ENCODE measurements at places on chromosomes 4 and X.

DNA sequence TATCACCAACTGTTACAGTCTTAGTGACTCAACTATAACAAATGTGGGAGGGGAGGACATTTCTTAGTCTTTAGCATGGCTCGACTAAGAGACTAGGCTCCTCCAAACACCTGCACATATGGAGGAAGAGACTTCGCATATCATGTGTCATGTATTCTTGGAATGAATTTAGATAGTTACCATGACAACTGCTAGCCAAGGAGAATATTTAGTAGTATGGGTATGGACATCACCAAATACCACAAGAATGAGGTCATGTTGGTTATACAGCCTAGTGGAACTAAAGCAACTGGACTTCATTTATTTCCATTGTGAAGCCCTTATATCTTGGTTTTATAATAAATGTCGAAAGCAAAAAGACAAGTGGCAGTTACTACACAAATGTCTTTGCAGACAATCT lies 512.3 kb downstream of the CFAP47 start:
- no peak for DNase-seq

GRCh38 chrX:109619771-109620170 lies 5.2 kb downstream of the KCNE5 start:
- no peak for DNase-seq

DNA sequence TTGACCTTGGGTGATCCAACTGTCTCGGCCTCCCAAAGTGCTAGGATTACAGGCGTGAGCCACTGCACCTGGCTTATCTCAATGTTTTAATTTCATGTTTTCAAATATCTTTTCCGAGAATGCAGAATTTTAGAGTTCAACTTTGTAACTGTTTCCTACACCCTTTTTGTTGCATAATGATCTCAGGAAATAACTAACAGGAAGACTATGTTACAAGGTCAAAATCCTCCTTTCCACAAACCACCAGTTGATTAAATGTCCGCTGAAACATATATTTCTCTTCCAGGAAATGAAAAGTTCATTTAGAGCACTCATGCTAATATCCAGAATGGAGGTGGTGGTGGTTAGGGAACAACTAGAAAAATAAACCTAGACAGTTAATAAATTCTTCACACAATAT lies 377.8 kb downstream of the PPP4R3C start:
- no peak for DNase-seq

DNA sequence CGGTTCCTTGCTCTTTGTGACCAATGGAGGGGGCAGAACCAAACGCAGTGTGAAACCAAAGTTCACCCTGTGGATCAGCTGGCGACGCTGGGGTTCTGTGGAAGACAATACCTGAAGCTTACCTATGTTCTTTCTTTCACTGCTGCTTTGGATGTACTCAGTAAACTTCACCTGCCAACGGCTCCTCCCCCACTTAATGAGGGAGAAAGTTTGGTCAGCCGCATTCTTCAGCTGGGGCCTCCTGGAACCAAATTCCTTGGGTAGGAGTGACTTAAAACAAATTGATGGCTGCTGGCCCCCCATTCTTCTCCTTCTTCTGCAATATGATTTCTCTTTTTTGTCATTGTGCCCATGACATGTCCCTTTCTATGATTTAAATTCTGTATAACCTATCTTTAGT lies 282.4 kb downstream of the ANK2 start:
- no peak for DNase-seq

GRCh38 chrX:134985479-134985878 lies 5.3 kb upstream of the SMIM10 start:
- DNase-seq: no peak

GRCh38 chrX:41634284-41634683 lies 54.5 kb upstream of the GPR34 start:
- no peak for DNase-seq

DNA sequence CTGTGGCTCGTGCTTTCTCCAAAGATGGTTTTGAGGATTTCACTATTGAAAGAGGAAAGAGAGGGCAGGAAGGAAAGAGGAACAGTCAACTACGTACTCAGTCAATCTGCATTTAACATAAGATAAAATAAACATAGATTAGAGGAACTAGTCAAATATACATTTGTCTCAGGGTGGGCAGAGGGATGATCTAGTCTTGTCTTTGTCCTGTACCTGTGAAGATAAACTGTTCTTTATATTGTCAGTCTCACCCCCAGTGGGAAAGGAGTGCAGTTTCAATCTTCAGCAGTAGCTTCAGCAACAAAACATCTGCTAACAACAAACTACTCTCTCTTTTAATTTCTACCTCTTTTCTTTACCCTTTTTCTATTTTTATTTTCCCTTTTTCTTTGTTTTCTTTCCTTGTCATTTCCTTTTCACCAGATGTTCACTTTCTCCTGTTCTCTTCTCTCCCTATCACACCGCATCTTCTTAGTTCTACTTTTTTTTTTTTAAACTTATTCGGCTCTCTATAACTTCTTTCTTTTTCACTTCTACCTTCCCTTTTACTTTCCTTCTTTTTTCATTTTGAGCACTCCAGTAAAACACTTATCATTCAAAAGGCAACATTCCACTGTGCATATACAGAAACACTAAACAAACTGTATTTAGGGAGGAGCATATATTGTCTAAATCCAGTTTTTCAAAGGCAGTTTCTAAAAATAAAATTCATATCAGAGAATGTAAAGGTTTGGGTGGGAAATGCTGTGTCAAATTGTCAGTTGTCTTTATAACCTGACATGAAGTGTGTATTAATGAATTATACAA lies 51.4 kb upstream of the GUCY1A1 start:
- no peak for DNase-seq

DNA sequence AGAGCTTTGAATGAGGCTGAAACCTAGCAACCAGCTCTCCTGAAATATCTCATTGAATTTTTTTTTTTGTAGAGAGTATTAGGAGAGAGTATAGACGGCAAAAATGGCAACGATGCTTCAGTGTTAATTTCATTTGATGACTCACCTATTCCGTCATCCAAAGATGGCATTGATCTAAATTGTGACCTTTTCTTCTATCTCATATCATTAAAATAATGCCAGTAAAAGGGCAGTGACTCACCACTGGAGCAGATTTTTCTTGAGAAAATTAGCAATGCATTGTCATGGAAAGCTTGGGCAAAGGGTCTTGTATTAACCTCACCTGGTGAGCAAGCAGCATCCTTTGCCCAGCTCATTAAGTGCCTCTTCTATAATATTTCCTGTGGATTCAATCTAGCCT lies 19.6 kb downstream of the VMA21 start:
- no peak for DNase-seq

- no peak for DNase-seq
Observed at GRCh38 chr4:183546376-183546775, 41.5 kb downstream of the ING2 start.

- DNase-seq: no peak
Observed at GRCh38 chrX:108001218-108001814, 19.1 kb upstream of the TEX13B start.

DNA sequence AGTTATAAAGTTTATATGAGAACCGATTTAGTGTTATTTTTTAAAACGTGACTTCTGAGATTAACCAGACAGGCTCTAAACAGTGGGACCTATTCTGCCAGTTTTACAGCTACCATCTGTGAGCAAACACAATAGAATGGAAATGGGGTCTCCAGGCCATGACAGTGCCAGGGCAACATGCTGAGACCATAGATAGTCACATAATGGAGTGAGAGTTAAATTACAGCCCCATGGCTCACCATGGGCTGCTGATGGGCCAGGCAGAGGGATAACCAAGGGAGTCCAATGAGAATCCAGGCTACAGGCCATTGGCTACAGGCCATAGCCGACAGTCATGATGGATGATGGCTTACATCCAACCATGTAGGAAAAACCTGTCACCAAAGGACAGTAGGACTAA lies 183.5 kb upstream of the NDP start:
- no peak for DNase-seq

DNA sequence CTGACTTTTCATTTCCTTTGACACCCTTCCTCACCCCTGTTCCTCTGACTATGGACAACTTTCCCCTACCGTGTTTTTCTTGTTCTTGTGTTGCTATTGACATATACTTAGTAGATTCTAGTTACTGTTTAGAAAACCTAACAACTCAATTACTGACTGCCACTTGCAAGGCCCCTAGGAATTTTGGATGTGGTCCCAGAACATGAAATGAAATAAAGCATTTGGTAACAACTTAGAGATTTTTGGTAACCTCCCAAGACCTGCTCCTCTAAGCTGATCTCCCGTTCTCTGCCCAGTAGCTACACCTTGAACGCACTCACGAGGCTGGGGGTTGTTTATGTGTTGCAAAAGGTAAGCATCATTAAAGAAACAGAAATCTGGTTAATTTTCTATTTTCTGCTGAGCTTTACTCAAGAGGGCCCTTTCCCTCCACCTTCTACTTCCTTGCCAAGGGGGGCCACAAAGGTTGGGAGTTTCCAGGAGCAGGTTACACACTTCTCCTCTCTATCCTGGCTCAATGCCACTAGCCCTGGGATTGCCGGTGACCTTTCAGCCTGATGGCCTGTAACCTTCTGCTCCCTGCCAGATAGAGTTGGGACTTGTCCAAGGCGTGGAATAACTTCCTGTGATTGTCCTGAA lies 20.5 kb downstream of the GAB3 start:
- no peak for DNase-seq

Measured in retina (tissue), 1 donor.